ENCODE measurements at places on chromosomes 2 and 18. TPM values are rescaled to one million over a fixed set of nuclear protein-coding genes. Genes with fewer than 3 reads are reported as not detected.

The DPP10 gene
- 4.9 TPM for polyA plus RNA-seq

The SERPINB11 gene
- not detected for polyA plus RNA-seq

The EGR4 gene
- polyA plus RNA-seq, result not detected

The RIT2 gene
- not detected for polyA plus RNA-seq

The DTNA gene
- 6.9 TPM for polyA plus RNA-seq

The NR4A2 gene
- 1.9 TPM for polyA plus RNA-seq

The TCF7L1 gene
- 62.5 TPM for polyA plus RNA-seq

The TP53I3 gene
- 62.2 TPM for polyA plus RNA-seq

The INO80B gene
- polyA plus RNA-seq, result 44.5 TPM

The ADAM23 gene
- 6.9 TPM for polyA plus RNA-seq

The LRP1B gene
- 1.5 TPM for polyA plus RNA-seq

The HSBP1L1 gene
- polyA plus RNA-seq, result 28.2 TPM

The TSHZ1 gene
- polyA plus RNA-seq, result 31.3 TPM

The PRR30 gene
- polyA plus RNA-seq, result not detected

The CASP8 gene
- polyA plus RNA-seq, result 22.3 TPM

- no peak for DNase-seq
Measured at GRCh38 chr2:111983478-111984212, 71.4 kb upstream of the TMEM87B start.

DNA sequence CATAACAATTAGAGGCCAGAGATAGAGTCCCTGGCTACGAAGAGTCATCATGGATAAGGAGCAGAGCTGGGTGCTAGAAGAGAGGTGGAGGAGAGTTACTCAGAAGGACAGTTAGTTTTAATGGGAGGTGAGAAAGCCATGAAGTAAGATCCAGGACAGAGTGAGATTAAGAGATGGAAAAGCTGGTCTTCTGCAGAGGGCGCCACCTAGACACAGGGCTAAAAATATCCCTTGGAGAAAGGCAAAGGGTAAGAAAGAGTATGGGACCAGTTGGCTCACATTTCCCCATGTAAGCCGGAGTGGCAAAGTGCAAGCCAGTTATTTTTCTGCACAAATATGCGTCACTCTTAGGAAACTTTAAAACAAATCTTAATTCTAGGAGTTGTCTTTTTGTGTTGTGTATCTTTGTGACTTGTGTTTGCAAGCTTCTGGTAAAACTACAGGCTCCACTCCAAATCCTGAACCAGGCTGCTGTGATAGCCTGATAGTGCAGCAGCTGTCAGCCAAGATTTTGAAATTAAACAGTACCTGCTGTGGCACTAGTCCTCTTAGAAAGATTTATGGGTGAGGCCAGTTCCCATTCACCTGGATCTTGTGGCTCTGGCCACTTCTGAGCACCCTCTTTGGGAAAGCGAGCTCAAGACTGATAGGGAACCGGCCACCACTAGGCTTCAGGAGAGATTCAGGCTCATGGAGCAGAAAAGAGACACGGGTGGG is 204.2 kb downstream of the TPGS2 start:
- no peak for DNase-seq

- no peak for DNase-seq
Measured at GRCh38 chr2:62826953-62827675, 121.6 kb downstream of the EHBP1 start.

DNA sequence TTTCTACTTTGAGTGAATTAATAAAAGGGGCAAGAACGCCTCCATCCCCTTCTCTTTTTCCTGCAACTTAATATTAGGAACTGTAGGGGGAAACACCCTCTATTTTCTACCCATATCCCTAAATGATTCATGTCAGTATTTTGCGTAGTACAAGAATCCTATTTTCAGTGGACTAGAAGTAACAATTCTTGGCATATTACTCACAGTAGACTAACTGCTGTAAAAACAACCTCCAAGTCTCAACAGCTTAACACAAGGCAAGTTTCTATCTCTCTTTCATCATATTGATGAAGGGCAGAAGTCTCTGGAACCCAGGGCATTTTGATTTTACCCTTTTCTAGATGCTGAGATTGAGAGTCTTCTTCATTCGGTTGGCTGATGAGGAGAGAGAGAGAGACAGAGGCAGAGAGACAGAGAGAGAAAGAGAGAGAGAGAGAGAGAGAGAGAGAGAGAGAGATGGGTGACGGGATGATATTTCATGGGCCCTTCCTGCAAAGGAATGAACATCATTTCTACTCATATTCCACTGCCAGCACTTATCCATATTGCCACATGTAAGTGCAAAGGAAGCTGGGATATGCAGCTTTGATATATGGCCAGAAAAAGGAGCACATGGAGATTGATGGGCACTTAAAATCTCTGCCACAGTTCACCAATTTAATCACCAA is 481.6 kb downstream of the LPIN1 start:
- DNase-seq, result no peak

DNA sequence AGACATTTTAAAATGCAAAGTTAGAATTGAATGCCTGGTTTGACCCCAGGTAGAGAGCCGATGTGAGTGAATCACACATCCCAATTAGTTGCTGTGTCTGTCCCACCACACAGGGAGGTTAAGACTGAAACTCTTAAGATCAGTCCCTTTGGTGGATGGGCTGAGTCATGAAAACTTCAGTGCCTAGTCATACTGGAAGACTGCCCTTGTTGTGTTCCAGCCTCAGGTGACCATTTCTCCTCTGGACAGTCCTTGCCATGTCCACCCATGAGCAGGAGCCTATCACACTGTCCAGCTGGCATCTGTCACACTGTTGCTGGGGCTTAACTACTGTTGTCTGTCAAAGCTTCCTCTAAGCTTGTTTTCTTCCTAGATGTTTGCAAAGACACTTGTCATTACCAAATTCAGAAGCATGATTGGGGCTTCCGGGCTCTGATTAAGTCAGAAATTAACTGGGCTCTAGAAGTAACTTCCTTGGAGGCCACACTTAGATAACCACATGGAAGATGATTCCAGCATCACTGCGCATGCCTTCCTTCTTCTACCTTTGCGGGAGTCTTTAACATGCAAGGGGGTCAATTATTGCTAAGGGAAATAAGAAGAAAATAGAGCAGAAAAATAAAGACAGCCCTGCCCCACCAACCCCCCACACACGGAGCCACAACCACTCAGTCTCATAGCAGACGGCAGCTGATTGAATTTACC is 21.3 kb downstream of the CYRIA start:
- no peak for DNase-seq

- DNase-seq, result no peak
Measured at GRCh38 chr18:26971409-26971808, 105.9 kb upstream of the AQP4 start.

DNA sequence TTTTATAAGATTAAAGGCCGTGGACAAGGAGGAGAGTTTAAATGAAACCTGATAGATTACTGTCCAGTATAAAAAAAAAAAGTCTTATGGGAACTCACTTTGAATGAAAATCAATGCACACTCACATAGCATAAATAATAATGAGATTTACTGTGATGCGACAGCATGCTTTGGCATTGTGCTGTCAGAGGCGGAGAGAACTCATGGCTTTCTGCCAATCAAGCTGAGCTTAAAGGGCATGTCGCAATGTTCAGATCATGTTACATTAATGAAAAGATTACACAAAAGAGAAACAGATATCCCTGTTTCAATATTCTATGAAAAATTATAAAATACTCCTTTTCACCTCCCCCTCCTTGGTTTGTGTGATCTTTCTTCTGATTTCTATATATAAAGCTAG is 310.8 kb downstream of the ERBB4 start:
- DNase-seq, result peak; percentile 47

GRCh38 chr2:28547223-28547860 is 51.5 kb downstream of the PLB1 start:
- DNase-seq, result no peak

DNA sequence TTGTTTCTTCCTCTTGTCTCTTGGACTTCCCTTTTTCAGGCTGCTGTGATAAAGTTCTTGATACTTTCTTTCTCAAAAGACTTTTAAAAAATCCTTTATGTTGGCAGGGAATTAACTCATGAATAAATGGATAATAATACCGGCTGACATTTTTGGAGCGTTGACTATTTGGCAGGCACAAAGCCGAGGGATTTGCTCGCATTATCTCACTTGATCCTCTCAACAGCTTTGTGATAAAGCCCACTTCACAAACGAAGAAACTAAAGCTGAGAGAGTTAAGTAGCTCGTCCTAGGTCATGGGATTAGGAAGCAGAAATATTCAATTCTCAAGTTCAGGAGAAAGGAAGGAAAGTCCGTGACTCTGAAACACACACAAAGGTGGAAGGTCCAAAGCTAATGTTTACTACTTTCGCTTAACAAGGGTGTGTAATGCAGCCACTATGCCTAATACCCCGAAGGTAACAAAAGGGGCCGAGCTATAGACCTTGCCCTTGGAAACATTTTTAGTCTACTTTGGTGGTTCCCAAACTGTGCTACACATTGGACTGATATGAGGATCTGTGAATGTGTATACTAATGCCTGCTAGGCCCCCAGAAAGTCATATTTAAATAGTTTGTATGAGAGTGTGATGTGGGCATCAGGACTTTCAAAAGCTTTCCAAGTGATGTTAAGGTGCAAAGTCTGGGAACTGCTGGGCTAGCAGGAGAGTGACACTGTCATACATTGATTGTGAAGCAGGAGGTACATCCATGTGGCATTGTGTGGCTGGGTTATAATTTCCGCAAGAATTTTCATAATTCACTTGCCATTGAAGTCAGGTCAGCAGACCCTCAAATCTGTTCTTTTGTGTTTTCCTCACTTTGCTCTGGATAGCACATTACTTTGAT is 508.4 kb downstream of the PLCL1 start:
- DNase-seq, result no peak

DNA sequence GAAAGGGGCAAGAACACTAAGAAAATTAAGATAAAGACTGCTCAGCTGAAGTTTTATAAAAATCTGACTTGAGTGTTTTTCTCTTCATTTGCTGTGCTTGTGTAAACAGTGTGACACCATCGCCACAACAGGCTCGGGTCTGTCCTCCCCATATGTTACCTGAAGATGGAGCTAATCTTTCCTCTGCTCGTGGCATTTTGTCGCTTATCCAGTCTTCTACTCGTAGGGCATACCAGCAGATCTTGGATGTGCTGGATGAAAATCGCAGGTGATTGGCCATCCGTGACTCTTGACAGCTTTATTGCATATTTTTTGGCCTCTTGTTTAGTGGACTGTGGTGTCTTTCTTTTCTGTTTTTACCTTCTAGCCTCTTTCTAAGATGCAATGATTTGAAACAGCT is 22.1 kb downstream of the MFF start:
- no peak for DNase-seq

DNA sequence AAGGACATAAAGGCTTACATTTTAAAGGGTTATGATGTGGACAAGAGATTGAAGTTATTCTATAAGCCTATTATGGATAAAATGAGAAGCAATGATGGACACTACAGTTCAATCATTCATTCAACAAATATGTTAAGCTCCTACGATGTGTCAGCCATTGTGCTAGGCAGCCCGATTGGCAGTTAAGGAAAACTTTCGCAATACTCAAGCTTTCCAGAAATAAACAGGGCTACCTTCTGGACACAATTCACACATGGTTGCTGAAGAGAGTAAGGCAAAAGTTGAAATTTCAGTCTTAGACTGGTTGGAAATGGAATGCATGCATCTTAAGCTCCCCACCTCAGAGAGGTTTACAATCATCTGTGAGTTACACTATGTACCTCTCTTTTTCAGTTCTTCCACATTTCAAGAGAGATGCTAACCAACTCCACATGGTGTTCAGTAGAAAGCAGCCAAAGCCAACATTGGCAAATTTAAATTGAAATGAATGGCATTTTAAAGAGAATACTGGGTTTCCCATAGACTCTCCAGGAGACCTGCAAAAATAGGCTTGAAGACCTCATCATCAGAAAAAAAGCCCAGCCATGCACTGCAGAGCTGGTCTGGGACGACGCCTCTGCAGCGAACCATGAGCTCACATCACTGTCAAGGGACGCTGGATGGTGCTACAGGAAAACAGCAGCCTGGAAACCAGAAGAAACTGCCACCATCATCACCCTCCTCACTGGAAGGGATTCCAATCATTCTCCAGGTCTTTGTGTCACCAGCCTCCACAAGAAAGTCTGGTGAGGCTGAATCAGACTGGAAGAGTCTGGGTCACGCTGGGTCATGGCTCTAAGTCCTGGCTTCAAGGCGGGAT is 276.3 kb downstream of the AFF3 start:
- DNase-seq, result no peak

GRCh38 chr2:128549646-128550260 is 231.1 kb upstream of the HS6ST1 start:
- DNase-seq, result no peak

DNA sequence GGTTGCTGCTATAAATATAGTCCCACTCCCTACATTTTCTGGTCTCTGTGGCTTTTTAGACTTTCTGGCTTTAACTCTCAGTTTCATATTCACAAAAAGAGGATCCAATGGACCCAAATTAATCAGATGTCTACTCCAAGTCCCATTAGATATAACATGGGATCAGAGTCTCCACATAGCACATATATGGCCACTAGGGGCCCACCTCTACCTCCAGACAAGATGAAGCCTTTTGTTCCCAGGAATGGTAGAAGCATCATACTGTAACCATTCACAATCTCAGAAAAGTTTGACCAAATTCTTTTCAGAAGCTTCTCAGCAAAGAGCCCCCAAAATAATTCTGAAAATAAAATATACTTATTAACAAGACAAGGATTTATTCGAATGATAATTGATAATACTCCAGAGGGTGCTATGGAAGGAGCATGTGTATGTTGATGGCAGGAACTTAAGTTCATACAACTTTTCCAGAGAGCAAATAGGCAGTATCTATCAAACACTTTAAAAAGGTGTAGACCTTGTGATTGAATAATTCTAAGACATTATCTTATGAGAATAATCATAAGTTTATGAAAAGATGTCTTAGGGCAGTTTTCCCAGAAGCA is 382.3 kb upstream of the CRIM1 start:
- DNase-seq, result no peak

GRCh38 chr2:31296641-31297287 is 62.8 kb downstream of the EHD3 start:
- DNase-seq, result no peak

GRCh38 chr2:197037863-197038398 is 111.4 kb upstream of the PGAP1 start:
- DNase-seq, result no peak

- DNase-seq, result no peak
Measured at GRCh38 chr2:58698620-58699019, 457.5 kb upstream of the FANCL start.

- no peak for DNase-seq
Measured at GRCh38 chr2:51322613-51323012, 290.7 kb upstream of the NRXN1 start.

Data from left lung (tissue), 14 donors.